ENCODE measurements at places on chromosomes 5 and 9.

- DNase-seq: no peak
These were observed 30.2 kb upstream of the BASP1 start for GRCh38 chr5:17187011-17187785.

GRCh38 chr9:79224672-79225433, 346.9 kb upstream of the TLE4 start:
- no peak for DNase-seq

GRCh38 chr9:87713278-87713987, 12.5 kb upstream of the CTSL start:
- peak; percentile 17 for DNase-seq

- no peak for DNase-seq
These were observed 140.1 kb upstream of the MOCS2 start for GRCh38 chr5:53249529-53250200.

GRCh38 chr5:141745390-141745789, 63.4 kb upstream of the ARAP3 start:
- DNase-seq: no peak

GRCh38 chr5:139678751-139679750, 30.9 kb downstream of the CXXC5 start:
- no peak for DNase-seq

GRCh38 chr5:132438917-132439316, 51.7 kb downstream of the IRF1 start:
- DNase-seq: no peak

- no peak for DNase-seq
These were observed 37.4 kb downstream of the IL7R start for GRCh38 chr5:35894131-35894530.

- DNase-seq: no peak
These were observed 92.9 kb upstream of the IER5L start for GRCh38 chr9:129270903-129271431.

DNA sequence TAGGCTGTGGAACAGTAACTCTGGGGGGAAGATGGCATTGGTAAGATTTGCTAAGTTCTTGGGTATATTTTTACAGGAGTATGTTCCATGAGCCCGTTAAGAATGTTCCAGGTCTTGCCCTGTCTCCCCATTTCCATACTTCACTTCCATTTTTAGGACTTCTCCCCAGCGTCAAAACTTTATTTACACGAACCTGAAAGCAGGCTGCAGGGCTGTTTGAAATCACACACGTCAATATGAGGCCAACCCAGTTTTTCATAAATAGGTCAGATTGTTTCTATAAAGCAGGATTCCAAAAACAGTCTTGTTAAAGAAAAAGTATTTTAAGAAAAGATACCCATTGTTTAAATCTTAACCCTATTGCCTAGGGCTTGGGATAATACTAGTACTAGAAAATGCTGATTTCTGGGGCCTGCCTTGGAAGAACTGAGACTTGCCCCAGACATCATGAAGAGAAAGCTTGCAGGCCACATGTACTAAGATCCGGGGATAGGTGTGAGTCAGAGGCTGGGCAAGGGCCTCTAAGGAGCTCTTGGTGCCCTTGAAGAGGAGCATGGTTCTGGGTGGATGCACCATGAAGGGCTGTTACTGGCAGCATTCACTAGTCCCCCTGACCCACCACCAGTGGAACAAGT, 24.2 kb downstream of the TRIO start:
- no peak for DNase-seq

DNA sequence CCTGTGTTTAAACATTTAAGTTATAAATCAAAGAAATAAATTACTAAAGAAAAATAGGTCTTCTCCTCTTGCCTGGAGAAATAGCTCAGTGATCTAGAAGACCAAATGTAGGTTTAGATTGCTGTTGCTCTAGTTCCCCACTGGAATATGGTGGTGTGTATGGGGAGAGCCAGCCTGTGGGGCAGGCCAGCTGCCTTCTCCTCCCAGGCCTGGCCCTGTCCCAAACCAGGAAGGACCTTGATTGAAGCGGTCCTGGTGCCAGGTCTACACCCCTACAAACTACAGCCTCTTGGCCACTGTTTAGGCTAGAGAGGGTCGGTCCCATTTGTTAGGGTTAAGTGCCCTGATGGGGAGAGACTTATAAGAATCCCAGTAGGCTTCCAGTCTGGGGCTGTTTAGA, 35.4 kb downstream of the MAN2A1 start:
- DNase-seq: no peak

GRCh38 chr9:133224762-133225161, 15.7 kb upstream of the OBP2B start:
- no peak for DNase-seq

DNA sequence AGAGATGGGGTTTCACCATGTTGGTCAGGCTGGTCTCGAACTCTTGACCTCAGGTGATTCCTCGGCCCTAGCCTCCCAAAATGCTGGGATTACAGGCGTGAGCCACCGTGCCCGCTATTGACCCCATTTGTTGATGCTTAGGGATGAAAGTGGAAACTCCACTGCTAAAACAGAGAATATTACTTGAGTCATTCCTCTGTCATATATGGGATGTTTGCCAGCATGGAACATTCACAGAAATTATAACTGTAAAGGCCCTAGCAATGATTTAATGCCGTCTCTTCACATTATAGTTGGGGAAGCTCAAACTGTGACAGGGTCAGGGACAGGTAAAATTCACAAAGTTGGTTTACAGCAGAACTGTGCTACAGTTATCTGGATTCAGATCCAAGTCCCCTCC, 94.5 kb downstream of the TMC1 start:
- no peak for DNase-seq

DNA sequence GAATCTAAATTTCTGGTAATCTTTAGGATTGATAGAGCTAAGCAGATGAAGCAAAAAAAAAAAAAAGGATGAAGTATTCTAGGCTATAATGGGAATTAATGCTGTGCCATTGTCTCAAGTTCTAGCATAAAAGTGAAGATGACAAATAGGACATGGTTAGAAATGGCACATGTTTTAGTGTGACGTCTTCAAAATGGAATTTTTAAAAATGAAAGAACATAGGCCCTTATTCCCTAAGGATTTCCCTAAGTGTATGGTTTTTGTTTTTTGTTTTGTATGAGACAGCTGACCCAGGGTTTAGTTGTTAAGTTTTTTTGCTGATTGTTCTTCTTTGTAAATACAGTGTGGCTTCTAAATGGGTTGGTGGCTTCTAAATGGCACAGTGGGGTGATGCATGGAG, 7.1 kb downstream of the TLE4 start:
- DNase-seq: no peak

DNA sequence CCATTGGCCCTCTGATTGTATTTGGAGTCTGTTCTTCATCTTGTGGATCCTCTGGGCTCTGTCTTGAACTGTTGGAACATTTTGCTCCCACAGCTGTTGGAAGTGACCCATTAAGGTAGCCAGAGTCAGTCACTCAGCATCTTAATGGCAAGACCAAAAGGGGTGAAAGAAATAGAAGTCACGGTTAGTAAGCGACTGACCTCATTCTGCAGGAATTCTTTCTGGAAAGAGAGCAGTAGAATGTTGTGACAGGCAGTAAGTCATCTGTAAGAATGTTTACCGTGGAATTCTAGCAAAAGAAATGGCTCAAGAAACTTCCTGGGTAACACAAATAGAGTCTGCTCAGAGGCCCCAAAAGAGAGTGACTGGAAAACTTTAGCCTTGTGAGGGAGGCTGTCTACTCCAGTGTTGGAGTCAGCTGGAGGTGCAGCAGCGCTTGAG, 28.6 kb upstream of the TNC start:
- no peak for DNase-seq

GRCh38 chr5:143124593-143124992, 278.9 kb downstream of the NR3C1 start:
- DNase-seq: no peak

DNA sequence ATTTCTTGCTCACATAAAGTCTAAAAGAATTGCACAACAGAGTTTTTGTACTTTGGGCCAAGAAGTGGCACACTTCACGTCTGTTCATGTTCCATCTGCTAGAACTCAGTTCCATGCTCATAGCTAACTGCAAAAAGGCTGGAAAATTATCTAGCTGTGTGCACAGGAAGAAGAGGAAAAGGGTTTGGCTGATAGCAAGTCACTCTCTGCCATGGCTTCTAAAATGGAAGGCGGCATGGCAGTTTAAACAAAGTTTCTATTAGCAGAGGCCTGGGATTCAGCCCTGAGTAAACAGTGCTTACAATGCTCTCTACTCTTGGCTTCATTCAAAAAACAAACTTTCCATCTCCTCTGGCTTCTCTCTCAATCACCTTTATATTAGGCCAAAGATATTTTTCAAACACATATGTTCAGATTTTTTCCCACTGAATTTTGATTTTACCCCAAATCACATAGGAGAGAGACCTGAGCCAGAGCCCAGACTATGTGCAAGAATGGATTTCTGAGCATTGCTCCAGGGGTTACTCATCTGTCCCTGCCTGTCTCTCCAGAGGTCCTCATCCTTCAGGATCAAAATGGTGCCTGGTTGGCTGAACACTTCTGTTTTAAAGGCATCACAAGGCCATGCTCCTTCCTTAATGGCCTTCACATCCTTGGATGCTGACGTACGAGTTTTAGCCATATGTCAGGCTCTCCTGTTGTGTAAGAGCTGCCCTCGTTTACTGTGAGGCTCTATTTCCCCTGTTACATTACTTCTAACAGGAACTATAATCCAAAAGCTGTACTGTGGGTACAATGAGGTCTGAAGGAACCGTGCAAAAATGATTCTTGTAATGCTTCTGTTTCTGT, 226.6 kb downstream of the SAXO1 start:
- DNase-seq: no peak

- peak; percentile 45 for DNase-seq
These were observed 137.1 kb downstream of the FGF1 start for GRCh38 chr5:142548739-142549275.

DNA sequence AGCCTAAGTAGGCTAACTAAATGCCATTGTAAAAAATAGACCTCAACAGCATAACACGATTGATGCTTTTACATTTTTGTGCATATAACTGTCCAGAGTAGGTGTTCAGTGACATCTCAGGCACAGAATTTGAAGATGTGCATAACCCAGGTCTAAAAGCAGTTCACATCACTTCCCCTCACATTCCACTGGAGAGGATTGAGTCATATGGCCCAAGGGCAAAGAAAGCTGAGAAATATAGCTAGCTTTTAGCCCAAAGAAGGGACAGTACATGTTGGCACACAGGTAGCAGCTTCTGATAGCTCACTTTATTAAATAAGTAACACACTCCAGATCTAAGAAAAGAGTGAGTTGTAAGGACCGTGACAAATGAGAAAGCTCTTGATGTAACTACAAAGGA, 2259.5 kb upstream of the WWC1 start:
- no peak for DNase-seq

DNA sequence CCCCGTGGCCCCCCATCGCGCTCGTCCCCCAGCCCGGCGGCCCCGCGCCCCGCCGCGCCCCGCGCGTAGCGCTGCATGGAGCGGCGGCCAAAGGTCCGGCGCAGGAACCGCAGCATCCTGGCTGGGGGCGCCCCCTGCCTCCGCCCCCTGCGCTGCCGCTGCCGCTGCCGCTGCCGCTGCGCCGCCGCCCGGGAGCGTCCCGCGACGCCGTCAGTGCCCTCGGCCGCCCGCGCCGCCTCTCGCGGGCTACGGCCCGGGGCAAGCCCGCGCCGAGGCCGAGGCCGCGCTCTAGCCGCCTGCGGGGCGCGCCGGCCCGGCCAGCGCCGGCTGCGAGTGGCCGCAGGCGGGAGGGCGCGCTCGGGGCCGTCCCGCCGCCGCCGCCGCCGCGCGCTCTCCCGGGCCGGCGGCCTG, 523 bp downstream of the EPB41L4B start:
- DNase-seq: peak; percentile 35

DNA sequence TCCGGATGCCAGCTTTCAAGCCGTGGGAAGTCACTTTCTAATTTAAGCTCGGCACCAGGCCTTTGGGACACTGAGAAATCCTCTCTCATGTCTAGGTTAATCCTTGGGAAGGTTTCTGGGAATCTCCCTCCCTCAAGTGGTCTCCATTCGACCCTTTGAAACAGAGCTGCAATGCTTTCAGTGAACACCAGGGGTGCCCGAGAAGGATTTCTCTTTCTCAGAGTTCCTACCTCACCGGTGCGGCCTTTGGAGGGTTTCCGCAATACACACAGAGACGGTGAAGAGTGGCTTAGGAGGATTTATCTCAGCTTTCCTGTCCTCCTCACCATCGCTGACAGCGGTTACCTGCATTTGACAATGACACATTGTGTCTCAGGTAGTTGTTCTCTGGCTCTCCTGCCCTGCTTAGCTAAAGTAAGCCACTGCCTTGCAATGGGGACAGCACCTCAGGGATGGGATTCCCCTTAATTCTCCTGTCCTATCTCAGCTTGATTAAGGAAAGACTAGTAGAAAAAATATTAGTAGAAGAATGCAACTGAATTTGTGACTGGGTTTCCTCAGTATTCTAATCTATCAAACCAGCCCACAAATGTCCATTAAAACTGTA, 180.6 kb downstream of the GABRG2 start:
- no peak for DNase-seq

- no peak for DNase-seq
These were observed 32.6 kb downstream of the SPRY4 start for GRCh38 chr5:142292249-142292648.

GRCh38 chr5:143771602-143772001, 40.4 kb upstream of the HMHB1 start:
- DNase-seq: no peak

DNA sequence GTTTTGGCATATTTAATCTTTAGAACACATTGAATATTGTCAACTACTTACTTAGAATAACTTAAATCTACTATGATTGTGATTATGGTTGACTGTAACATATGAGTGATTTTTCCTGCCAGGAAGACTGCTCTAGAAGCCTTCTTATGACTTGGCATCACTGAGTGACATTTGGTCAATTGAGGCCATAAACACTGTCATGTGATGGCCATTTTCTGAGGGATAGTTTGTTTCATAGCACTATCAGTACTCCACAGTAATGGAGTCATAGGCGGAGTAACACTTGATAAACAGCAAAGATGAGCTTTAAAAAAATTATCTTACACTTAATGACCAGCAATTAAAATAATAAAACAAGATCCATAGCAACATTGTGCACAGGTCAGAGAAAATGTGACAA, 31.0 kb downstream of the C9orf40 start:
- DNase-seq: no peak

- DNase-seq: no peak
These were observed 15.9 kb downstream of the RFX3 start for GRCh38 chr9:3509926-3510325.

DNA sequence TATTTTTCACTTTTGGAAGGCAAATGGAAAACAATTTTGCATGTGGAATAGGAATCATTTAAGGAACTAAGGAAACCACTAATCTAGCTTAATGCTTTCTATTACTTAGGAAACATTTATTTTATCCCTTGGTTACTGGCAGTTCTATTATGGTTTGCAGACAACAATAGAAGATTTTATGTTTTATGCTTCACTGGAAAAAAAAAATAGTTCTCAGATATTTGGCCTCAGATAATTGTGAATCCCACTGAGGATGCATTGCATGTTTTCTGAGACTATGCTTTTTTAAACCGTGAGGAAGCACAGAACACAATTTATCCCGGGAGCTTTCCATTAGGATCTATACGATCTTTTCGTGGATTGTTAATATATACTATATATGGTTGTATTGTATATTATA, 356.9 kb downstream of the CSNK1G3 start:
- no peak for DNase-seq
